ENCODE measurements at places on chromosomes 6 and 20.

DNA sequence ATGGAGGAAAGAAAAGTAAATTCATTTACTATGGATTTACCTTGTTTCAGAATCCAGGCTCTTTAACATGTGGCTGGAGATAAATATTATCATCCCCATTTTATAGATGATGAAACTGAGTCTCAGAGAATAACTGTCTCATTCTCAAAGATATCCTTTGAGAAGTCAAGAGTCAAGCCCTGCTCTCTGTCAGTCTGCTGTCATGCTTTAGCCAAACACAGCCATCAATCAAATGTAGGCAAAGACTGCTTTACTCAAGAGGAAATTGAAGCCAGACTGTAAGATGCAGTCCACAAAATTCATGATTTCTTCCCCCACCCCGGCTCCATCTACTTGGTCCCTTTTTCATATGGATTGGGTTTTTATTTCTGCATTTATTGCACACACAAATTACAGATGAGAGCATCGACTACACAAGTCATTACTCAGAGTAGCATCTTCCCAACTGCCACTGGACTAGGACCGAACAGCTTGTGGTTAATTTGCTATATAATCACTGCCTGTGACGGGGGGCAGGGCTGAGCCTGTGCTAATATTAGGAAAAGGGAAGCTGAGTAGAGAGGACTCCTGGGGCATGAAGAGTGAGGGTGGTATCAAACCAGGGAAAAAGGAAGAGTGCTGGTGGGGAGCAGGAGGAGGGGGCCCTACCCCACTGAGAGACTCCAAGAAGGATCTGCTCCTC is 102.7 kb upstream of the TOP1 start:
- no peak for DNase-seq

DNA sequence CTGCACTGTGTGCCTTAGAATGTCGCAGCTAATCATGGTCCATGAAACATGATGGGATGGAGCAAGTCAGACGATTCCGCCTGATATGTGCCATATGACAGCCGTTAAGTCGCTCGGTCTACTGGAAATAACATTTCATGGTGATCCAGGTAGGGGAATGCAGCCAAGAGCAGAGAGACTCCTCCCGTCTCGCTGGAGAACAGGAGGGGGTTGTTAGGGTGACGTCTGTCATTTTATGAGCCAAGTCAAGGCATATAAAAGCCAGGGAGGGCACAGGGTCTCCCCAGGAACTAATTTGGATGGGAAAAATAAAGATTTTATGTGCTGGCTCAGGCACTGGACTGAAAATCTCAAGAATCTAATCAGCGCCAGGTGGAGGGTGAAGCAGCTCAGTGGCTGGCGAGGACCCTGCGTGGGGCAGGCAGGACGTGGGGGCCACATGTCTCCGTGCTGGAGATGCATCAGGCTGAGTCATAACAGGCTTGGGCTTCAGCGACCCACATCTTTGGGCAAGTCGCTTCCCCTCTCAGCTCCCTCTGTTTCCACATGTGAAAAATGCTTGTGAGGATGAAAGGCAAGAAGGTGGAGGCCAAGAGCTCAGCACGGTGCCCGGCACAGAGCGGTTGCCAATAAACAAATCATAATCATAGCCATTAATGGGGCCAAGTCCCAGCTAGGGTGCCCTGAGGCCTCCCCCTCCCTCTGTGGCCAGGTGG is 234.6 kb downstream of the ANKRD60 start:
- no peak for DNase-seq

DNA sequence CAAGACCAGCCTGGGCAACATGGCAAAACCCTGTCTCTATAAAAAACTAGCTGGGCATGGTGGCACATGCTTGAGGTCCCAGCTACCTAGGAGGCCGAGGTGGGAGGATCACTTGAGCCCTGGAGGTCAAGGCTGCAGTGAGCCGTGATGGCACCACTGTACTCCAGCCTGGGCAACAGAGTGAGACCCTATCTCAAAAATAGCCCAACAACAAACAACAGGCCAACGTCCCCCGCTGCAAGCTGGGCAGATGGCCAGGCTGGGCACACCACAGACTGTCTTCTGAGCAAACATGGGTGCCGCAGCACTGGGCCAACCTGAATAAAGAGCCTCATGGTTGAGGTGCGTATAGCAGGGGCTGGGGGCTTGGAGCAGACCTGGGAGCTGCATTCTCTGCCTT is 46.6 kb upstream of the SRF start:
- no peak for DNase-seq

DNA sequence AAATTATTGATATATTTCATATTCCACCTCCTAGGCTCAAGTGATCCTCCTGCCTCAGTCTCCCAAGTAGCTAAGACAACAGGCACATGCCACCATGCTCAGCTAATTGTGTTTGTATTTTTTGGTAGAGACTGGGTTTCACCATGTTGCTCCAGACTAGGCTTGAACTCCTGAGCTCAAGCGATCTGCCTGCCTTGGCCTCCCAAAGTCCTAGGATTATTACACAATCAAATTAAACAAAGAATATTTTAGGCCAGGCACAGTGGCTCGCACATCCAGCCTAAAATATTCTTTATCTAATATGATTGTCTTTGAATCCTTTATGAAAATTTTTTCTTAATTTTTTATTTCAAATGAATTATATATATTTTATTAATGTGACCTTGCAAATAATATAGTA is 17.8 kb downstream of the ME1 start:
- DNase-seq = no peak

- no peak for DNase-seq
Measured at GRCh38 chr20:56414842-56415765, 3.0 kb downstream of the CASS4 start.

DNA sequence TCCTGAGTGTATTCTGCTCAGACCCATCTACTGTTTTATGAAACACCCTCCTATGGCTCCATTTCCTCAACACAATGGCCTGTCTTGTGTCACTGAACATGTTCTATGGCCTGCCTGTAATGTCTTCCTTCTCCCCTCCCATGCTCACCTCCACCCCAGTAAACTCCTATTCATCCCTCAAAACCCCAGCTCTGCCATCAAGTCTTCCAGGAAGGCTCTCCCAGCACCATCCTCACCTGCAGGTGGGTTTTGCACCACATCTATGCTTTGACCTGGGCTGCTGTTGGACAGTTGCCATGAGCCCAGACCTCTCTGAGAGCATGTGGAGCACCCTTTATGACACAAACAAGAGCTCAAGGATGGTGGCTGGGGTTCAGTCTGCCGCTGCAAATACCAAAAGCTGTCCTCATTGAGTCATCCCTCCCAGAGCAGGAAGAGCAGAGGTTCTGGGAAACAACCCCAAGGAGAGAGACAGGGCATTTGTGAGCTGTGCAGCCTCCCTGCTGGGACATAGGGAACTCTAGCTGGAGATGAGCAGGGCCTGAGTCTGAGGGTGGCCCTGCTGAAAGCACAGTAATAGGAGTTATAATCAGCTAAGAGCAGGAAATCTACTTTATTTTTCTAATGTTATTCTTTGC is 93.8 kb upstream of the CD93 start:
- DNase-seq = no peak

DNA sequence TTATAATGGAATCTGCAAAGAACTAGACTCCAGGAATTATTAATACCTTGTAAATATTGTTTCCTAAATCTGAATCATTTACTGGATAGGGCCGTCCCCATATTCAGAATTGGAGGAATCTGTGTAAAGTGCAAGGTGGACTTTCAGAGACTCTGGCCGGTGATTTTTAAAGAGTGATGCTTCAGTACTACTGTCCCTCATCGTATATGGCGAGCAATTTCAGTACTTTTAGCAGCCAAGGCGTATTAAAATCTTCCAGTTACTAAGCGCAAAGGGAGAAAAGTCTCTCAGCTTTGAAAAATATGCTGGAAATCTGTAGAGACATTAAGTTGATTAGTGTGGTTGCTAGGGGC is 483 bp downstream of the SMIM26 start:
- DNase-seq = no peak

DNA sequence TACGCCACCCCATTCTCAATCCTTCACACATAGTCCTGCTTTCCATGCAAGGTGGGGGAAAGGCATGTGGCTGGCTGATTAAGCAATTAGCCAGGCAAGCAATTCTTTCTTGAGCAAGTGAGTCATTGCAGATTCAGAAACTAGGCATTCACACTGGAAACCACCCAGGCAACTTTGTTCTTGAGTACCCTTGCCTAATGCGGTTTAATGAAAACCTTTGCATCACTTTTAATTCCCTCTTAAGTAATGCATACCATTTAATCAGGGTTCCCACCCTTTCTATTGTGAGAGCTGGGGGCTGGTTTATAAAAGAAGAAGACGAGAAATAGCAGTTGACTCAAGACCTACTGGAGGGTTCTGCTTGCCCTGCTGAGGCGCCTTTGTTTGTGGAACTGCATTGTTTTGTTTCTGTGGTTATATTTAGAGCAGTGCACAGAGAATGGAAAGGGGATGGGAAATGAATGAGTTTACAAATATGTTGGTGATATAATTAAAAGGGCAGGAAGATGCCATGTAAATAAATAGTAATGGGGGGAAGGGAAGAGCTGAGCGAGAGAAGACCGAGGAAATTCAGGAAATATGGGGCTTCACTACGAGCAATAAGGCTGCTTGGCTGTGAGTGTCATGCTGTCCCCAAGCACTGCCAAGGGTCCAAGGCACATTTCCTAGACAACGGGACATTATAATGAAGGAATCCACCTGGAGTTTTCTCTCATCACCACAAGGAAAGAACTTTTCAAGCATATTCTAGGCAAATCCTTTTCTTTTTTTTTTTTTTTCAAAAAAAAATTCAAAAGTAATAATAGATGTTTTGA is 48.8 kb upstream of the TSHZ2 start:
- peak; percentile 85 for DNase-seq

DNA sequence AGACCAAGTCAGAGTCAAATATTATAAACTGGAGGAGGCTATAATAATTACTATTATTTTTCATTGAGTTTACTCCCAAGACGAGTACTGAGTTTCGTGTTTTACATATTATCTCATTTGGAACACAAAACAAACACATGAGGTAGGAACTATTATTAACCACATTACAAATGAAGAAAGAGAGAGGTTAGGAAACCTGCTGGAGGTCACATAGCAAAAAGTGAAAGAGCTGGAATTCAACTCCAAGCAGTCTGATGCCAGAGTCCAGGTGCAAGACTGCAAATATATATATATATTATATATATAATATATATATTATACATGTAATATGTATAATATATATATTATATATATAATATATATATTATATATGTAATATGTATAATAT is 7.3 kb downstream of the RNF24 start:
- DNase-seq = no peak

DNA sequence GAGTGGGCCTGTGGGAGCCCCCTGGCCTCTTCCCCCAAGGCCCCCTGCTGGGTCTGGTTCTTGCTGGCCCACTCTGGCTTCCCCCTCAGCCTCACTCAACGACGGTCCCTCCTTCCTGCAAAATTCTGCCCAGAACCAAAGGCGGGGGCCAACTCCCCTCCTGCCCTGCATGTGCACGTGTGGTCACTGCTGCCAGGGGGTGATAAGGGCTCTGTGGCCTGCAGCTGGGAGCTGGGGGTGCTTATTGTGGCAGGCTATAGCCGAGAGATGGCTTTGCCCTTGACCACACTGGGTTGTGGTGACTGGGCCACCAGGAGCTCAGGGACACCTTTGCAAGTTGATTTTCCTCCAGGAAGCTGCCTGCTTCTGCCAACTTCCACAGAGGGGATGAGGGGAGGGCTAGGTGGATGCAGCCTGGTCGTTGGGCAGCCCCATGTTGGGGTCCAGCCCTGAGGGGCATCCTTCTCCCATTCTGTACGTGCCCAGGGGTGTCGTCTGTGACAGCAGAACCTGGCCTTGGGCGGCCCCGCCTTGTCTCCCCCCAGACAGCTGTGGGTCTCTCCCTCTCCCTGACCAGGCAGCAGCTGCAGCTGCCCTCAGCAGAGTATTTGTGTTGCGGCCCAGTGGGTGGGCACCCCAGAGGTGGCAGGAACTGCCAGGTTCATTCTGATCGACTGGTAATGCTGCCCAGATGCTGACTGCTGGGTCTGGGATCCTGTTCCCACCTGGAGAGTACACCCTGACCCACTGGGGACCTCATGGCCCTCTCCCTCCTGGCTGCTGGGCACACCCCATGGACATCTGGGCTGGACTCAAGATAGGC is 5.6 kb downstream of the TCEA2 start:
- DNase-seq = no peak

DNA sequence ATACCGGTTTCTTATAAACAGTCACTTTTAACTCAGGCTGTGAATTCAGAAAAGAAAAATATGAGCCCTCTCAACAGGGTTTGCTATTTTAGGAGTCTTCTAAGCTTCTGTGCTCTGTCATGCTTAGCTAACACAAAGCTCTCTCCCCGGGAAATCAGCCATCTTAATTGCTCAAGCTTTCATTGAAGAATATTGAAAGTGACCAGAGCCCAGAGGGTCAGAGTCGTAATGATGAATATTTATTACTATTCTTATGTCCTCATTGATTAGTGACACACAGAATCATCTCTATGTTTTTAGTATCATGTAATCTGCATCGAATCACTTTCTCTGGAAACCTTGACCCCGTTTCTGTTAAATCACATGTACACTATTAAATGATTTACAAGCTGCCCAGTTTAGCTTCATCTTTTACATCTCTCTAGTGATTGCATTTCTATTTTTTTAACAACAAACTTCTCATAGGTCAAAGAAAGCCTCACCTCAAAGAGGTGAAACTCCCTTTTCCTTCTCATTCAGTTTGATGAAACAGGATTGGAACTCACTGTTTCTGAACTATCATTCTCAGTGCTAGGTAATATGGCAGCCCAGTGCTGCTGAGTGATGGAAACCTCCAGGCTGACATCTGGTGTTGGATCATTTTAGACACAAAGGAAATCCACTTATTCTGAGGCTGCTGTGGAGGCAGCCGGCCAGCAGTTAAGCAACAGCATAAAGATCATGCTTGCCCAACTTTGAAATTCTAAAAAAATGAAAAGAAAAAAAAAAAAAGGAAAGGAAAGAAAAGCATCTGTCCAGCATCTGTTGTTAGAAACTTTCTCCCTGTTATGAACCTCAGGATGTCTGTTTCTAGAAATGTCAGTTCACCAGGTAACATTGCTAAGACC is 96.3 kb downstream of the RFPL4B start:
- DNase-seq = peak; percentile 77

DNA sequence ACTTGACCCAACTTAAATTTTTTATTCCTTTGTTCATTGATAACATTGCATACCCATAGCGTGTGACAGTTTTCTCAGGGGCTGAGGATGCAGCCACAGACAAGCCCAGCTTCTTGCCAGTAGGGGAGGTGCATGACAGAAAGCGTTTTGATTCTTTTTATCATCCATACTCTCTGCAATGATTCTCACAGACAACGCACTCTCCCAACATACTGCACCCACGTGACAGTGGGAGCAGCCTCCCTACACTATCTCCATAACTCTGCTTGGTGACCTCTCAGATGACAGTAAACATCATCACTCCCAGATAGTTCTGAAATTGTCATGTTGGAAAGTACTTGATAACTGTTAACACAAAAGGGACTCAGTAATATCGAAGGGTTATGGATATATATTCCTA is 481.2 kb upstream of the AGPAT4 start:
- DNase-seq = no peak

DNA sequence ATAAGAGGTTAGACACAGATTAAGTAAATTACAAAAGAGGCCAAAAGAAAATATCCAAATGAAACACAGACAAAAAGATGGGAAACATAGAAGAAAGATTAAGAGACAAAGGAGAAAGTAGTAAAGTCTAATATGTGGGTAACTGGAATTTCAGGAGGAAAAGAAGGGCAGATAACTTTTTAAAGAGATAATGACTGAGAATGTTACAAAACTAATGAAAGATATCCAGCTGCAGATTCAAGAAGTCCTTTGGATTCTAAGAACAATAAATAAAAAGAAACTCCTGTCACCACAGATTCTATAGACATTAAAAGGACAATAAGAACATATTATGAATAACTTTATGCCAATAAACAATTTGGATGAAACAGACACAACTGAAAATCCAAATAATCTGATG is 90.1 kb downstream of the WASF1 start:
- DNase-seq = no peak

- DNase-seq = no peak
Measured at GRCh38 chr20:57294550-57294949, 28.1 kb upstream of the BMP7 start.

Measured in GM03348 (cell line).